ENCODE measurements at places on chromosomes 1 and 21.

- no peak for DNase-seq
Measured at GRCh38 chr1:103477101-103477500, 48.4 kb upstream of the RNPC3 start.

GRCh38 chr1:172455451-172455850 lies 11.6 kb upstream of the PIGC start:
- no peak for DNase-seq

DNA sequence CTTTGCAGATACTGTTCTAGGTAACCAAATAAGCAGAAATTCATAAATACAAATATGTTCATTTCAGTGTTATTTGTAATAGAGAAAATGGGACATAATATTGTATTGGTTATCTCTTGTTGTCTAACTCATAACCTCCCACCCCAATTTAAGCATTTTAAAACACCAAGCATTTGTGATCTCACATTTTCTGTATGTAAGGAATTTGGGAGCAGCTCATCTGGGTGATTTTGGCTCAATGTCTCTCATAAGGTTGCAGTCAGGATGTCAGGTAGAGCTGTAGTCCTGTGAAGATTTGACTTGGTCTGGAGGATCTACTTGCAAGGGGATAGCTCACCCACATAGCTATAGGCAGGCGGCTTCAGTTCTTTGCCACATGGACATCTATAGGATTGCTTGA lies 29.5 kb downstream of the CEP350 start:
- DNase-seq, result no peak

DNA sequence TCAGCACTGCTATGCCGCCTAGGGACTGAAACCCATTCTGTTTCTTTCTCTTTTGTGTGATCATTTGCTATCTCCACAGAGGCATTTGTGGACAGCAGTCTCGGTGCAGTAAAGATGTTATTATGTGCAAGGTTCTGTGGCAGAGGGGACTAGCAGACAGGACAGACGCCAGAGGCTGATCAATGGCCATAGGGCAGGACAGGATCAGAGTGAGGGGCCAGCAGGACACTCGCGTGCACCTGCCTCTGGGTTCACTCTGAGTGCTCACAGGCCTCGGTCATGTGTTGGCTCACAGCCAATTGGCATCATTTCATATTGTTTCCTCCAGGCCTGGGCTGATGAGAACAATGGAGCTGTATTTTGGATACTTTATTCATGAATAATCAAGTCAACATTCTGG lies 212.6 kb downstream of the TGFB2 start:
- DNase-seq, result no peak

DNA sequence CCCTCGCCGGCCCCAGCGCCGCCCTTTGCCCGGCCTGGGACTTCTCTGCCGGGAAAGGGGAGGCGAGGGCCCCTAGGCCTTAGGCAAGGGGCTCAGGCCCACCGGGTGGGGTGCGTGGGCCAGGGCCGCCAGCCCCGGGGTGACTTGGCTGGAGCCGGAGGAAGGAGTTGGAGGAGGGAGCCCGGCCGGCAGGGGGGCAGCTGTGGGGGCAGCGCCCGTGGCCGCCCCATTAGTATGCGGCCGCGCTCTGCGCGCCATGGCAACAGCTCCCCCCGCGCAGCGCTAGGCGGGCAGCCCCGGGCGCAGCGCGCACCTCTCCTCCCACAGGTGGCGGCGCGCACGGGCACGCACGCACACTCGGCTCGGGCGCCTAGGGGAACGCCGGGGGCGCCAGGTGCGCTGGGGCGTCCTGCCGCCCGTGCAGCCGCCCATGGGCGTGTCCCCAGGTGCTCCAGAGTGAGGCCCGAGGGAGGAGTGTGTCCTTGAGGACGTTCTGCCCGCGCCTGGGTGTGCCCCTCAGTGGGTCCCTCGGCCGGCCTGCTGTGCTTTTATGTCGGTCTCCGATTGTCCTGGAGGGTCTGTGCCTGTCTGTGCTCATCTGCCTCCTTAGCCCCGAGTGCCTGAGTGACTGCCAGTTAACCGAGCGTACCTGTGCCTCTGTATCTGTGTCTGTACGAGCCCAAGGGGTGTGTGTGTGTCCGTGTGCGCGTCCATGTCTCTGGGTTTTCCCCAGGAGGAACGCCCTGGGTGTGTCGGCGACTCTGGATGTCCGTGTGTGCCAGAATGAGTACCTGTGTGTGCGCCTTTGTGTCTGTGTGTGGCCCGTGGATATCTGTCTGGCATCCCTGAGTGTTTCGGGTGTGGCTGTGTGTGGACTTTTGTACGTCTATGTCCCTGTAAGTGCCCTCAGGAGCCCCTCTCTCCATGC lies 38.2 kb upstream of the WASF2 start:
- peak; percentile 10 for DNase-seq
